ENCODE measurements at places on chromosomes 5 and 9.

GRCh38 chr5:170642066-170642735 lies 138.4 kb downstream of the KCNIP1 start:
- DNase-seq, result no peak

GRCh38 chr5:16160706-16161105 lies 18.9 kb downstream of the MARCHF11 start:
- peak; percentile 80 for DNase-seq

GRCh38 chr5:87393331-87393730 lies 19.4 kb downstream of the CCNH start:
- DNase-seq, result no peak

DNA sequence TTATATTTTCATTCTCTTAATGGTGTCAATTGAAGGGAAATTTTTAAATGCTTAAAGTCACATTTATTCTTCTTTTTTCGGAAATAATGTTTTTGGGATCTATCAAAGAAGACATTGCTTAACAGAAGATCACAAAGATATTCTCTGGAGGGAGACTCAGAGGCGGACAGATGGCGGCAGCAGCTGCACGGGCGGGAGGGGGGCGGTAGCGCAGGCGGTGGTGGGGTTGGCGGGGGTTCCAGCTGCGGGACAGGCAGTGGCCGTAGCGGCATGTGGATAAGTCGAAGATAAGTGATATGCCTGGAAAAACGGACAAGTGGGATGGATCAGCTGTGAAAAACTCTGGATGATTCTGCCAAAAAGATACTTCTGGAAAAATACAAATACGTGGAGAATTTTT lies 31.6 kb upstream of the ZDHHC11B start:
- DNase-seq, result no peak

DNA sequence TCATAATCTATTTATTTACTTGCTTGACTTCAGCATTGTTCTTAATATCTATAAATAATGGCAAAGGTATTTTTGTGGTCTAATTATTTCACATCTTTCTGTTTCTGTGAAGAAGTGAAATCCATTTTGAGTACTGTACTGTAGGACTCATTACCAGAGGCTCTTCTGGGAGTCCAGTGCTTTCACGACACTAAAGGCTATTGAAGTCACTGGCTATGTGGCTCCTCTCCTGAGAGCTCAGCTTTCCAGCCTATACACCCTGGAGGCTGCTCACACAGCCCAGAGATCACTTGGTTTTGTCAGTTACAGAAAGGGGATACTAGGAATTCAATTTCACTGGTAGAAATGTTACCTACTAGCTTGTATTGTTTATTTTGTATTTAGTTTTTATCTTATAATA lies 547.3 kb downstream of the TAF11L14 start:
- DNase-seq, result no peak
